Hepatocyte (in vitro differentiated cells): ENCODE measurements at places on chromosomes 16 and 17. TPM values are rescaled to one million over a fixed set of nuclear protein-coding genes. Genes with fewer than 3 reads are reported as not detected.

GRCh38 chr17:3835410-3836229 lies 10.4 kb downstream of the NCBP3 start:
- no peak for DNase-seq

DNA sequence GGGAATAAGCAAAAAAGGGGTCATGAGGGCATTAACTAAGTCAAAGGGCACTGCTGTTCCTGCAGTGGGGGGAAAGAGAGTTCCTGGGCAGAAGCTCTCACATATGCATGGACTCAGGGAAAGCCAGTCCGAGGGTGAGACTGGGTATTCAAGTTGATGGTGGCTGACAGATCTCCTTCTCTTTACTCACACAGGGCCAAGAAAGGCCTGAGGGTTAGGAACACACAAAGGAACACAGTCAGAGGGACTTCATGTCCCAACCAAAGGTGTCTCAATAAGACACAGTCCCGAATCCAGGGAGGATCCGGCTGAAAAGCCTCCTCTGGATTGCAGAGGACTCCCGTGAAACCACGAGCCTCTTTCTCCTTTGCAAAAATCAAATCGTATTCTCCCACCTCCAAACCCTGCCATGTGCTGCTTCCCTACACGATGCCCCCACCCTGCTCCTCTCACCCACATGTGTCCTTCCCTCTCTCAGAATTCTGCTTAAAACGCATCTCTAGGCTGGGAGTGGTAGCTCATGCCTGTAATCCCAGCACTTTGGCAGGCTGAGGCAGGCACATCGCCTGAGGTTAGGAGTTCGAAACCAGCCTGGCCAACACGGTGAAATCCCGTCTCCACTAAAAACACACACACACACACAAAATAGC lies 23.6 kb downstream of the CUEDC1 start:
- DNase-seq: no peak

The RHBDF2 gene
- polyA plus RNA-seq: 11.0 and 11.7 TPM in 2 replicates

DNA sequence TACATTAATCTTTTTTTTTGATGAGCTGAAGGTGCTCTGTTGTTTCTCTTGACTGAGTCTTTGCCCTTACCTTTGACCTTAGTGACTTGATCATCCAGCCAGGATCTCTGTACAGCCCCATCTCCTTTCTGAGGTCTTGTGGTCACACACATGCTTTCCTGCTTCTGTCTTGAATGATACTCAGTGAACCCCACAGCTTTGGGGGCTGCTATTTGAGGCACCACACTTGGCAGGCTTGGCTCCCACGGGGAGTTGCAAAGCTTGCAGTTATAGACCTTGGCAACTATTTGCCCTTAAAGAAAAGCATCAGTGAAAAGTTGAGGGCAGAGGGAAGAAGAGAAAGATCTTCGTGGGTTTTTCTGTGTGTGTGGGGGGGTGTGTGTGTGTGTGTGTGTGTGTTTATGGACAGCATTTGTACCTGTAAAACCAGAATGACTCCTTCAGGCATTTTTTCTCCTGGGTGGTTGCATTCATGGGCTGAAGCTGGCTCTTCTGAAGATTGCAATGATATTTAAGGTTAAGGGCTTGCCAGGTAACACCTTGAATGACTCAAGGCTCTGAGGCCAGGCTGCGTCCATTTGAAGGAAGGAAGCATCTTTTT lies 101.6 kb downstream of the MSI2 start:
- no peak for DNase-seq

DNA sequence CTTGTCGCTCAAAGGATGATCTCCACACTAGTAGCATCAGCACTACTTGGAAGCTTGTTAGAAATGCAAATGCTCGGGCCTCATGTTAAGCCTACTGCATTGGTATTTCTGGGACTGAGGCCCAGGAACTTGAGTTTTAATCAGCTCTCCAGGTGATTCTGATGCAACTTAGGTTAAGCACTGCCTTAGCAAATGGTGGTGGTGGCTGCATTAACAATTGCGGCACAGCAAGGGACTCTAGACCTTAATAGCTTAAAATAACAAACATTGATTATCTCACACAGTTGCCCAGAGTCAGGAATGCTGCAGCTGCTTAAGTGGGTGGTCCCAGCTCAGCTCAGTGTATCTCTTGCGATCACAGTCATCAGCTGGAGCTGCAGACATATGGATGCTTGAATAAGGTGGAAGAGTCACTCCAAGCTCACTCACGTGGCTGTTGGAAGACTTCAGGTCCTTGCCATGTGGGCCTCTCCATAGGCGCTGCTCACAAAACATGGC lies 25.8 kb downstream of the HS3ST3A1 start:
- no peak for DNase-seq

The NPIPB8 gene
- polyA plus RNA-seq: 0.47 TPM in 1 of 2 replicates, not detected in the other

The GAA gene
- polyA plus RNA-seq: 43.1 and 55.8 TPM in 2 replicates

The CTF1 gene
- 13.0 and 18.2 TPM in 2 replicates for polyA plus RNA-seq

The SPNS2 gene
- polyA plus RNA-seq: 10.3 and 13.4 TPM in 2 replicates

The ABCC12 gene
- polyA plus RNA-seq: not detected in 2 replicates

- DNase-seq: no peak
Observed at GRCh38 chr17:10195090-10195805, 3.2 kb downstream of the GAS7 start.

The MT1F gene
- polyA plus RNA-seq: 8.7 and 11.8 TPM in 2 replicates
